ENCODE measurements at places on chromosomes 4 and X. TPM values are rescaled to one million over a fixed set of nuclear protein-coding genes. Genes with fewer than 3 reads are reported as not detected.

MAGEB1 gene
- not detected for polyA plus RNA-seq

DNA sequence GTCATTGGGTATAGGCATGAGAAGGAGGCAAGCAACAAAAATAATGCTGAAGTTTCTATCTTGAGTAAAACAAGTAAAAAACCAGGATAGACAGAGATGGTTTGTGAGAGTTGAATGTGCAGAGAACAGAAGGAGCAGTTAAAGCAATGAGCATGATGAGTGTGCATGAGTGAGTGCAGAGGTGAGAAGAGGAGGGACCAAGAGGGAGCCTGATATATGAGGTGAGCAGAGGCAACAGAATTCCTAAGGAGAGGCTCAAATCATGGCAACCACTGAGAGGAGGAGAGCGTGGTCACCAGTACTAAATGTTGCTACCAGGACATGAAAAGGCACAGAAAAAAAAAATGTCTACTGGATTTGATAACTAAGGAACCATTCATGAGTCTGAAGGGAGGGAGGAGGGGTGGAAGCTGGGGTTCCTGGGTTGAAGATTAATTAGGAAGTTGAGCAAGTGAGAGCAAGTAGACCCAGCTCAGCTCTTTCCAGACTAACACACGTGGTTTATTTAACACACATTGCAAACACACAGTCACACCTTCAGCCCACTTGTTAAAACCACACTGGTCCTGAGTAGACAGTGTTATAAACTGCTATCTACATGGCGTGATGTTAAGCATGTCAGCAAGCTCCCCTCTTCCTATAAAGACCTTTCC lies 69.0 kb upstream of the IQCM start:
- DNase-seq: no peak

NXF2B gene
- not detected for polyA plus RNA-seq

- peak; percentile 47 for DNase-seq
Observed at GRCh38 chrX:154712781-154713740, 37.8 kb downstream of the GAB3 start.

DNA sequence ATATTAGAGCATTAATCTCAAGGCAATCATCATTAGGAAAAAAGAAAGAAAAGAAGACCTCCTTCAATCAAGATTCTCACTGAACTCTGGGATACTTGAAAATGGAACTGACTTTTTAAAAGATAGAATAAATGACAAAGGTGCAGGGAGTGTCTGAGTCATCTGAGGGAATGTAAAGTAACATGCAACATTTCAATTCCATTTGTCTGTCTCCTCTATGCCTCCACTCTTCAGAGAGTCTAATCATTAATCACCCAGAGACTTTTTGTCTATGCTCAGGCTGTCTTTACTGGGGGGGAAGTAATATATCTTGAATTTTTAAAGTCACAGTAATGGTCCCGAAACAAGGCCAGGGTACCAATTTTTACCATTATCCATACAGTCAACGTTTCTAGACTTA lies 55.0 kb upstream of the PACRGL start:
- DNase-seq: no peak

DNA sequence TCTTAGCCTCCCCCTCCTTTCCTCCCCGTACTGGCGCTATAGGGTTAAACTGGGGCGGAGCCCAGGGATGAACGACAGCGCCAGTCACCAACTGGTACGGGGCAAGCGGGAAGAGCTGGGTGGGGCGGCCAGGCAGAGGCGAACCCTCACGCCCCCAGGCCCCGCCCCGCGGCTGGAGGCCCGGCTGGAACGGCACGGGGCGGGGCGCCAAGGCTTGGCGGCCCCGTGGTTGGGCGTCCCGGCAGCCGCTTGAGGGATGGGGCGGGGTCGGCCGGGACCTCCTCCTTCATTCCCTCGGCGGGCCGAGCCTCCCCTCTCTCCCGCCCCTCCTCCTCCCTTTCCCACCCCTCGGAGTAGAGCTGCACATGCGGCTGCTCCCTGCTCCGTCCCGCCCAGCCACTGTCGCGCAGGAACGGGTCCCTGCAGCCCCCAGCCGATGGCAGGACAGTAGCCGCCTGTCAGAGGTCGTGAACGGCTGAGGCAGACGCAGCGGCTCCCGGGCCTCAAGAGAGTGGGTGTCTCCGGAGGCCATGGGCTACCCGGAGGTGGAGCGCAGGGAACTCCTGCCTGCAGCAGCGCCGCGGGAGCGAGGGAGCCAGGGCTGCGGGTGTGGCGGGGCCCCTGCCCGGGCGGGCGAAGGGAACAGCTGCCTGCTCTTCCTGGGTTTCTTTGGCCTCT lies at the start of gene EDA:
EDA (plus strand) TSS at position 335 of the 678 bp plus-strand sequence.
- DNase-seq: peak; percentile 45

GRCh38 chr4:159445692-159446091 lies 342.8 kb downstream of the RAPGEF2 start:
- no peak for DNase-seq

- no peak for DNase-seq
Observed at GRCh38 chrX:109347632-109348031, 134.3 kb downstream of the GUCY2F start.

GRCh38 chr4:140305053-140305452 lies 68.4 kb upstream of the SCOC start:
- no peak for DNase-seq

DNA sequence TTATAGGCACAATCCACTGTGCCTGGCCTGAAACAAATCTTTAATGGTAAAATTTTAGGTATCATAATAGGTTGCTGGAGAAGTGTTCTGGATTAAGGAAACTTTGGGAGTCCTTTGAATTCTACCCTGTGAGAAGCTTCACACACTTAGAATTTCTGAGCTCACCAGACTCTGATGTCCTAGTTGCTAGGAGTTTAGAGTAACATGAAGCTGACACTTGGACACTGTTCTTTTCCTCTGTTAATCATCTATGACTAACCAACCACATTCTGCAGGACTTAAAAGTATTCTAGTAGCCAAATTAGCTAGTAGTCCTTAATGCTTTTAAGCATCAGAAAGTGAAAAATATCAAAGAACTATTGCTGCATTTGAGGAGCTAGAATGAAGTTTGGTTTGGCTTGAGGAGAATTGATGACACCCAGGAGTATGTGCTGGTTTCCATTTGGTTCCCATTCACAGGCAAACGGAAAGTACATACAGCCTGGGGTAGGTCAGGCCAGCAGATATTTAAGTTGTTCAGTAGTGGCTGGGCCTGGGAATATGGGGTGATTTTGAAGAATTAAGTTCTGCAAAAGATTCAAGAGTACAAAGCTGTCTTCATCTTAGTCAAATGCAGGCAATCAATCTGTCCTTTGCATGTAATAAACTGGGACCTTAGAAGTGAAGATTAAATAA lies 38.8 kb upstream of the IGFBP7 start:
- no peak for DNase-seq

GRCh38 chrX:139784807-139785206 lies 76.8 kb upstream of the MCF2 start:
- DNase-seq: no peak

OPRPN gene
- not detected for polyA plus RNA-seq

ETDA gene
- not detected for polyA plus RNA-seq

RHOH gene
- polyA plus RNA-seq: 328 TPM

GRCh38 chrX:90883479-90883878 lies 551.2 kb upstream of the PABPC5 start:
- no peak for DNase-seq

VCX gene
- not detected for polyA plus RNA-seq

CDKL2 gene
- polyA plus RNA-seq: 0.20 TPM

RENBP gene
- 0.96 TPM for polyA plus RNA-seq

PLAC8 gene
- polyA plus RNA-seq: 615 TPM

FAAH2 gene
- polyA plus RNA-seq: 1.9 TPM

GRCh38 chrX:110804446-110804845 lies 8.8 kb upstream of the CHRDL1 start:
- no peak for DNase-seq

- DNase-seq: no peak
Observed at GRCh38 chr4:144283526-144283925, 143.0 kb upstream of the GYPA start.

DNA sequence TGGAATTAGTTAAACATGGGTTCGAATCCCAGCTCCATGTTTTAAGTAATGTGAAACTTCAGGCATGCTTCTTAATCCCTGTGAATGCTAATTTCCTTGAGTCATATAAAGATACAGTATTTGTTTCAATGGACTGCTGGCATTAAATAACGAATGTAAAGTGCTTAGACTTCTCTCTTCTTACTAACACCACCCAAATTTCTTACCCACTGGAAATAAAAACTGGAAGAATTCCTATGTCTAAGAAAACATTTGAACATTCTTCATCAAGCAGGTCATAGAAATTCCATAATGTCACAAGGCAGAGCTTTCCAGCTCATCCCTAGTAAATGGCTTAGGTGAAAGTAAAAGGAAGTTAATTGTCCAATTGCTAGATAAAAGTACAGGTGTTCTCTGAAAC lies 172.5 kb downstream of the ANK2 start:
- no peak for DNase-seq

- no peak for DNase-seq
Observed at GRCh38 chr4:187604984-187605383, 390.6 kb upstream of the ZFP42 start.

GRCh38 chr4:41598580-41598979 lies 60.6 kb downstream of the LIMCH1 start:
- no peak for DNase-seq

VEGFC gene
- not detected for polyA plus RNA-seq

GRCh38 chr4:86034616-86035015 lies 325.2 kb downstream of the MAPK10 start:
- DNase-seq: no peak

GRCh38 chr4:185941461-185941860 lies 127.5 kb upstream of the TLR3 start:
- no peak for DNase-seq

- no peak for DNase-seq
Observed at GRCh38 chr4:52202251-52202779, 151.2 kb downstream of the SPATA18 start.
